ENCODE measurements at places on chromosomes 4 and X. TPM values are rescaled to one million over a fixed set of nuclear protein-coding genes. Genes with fewer than 3 reads are reported as not detected.

Gene CDKL2
- total RNA-seq: not detected

Gene ADH4
- total RNA-seq: not detected

Gene GRPR
- total RNA-seq: not detected

Gene SMIM10L2A
- total RNA-seq: 0.03 TPM

Gene GUCY1B1
- not detected for total RNA-seq

Gene NPFFR2
- not detected for total RNA-seq

Gene ANXA3
- 160 TPM for total RNA-seq

Gene MAGEB1
- not detected for total RNA-seq

Gene UGT2B7
- 0.08 TPM for total RNA-seq

Gene TRPC5OS
- not detected for total RNA-seq

Gene ZBED1
- 21.9 TPM for total RNA-seq

Gene GPR82
- not detected for total RNA-seq

Gene FAM47E
- total RNA-seq: 2.4 TPM

Gene MAGED1
- 58.1 TPM for total RNA-seq

Gene UGT2A3
- total RNA-seq: 0.10 TPM

Gene UGT2A1
- total RNA-seq: not detected

Gene BMP3
- not detected for total RNA-seq

Gene CPLX1
- 0.28 TPM for total RNA-seq

Gene H2BW2
- total RNA-seq: not detected

Gene MAGEB17
- total RNA-seq: not detected

Gene PRIMPOL
- total RNA-seq: 5.0 TPM

Gene SUPT20HL2
- total RNA-seq: not detected

Gene LYAR
- total RNA-seq: 21.0 TPM

Gene XK
- 4.9 TPM for total RNA-seq

Gene CCKAR
- not detected for total RNA-seq

Gene POU4F2
- not detected for total RNA-seq

Gene SMR3B
- total RNA-seq: not detected

Gene TIGD4
- total RNA-seq: 0.34 TPM

Gene NCAPG
- 25.2 TPM for total RNA-seq

Gene CSAG3
- not detected for total RNA-seq

Gene OTC
- total RNA-seq: not detected

Gene ODAM
- not detected for total RNA-seq

Gene VCX
- not detected for total RNA-seq

Gene MFAP3L
- total RNA-seq: 0.03 TPM

Gene P2RY8
- total RNA-seq: not detected

Gene PRR32
- total RNA-seq: not detected

Gene ZMAT1
- 0.13 TPM for total RNA-seq

Gene RAB41
- not detected for total RNA-seq

Gene CHM
- total RNA-seq: 8.6 TPM

Gene HEPH
- total RNA-seq: 17.7 TPM

Gene ATP2B3
- total RNA-seq: not detected

Gene AFF2
- not detected for total RNA-seq

Gene NELFA
- 49.4 TPM for total RNA-seq

Gene NAP1L2
- total RNA-seq: not detected

Gene RAB9B
- total RNA-seq: not detected

Gene DGAT2L6
- not detected for total RNA-seq

Gene PAGE4
- not detected for total RNA-seq

Gene SYN1
- total RNA-seq: not detected

Gene PDGFC
- 17.0 TPM for total RNA-seq

Gene ADGRG4
- not detected for total RNA-seq
